CD4-positive, alpha-beta T cell treated with Interferon alpha-2 for 1 hour (primary cell): ENCODE measurements at places on chromosomes 4 and X.
A peak's percentile ranks its signal among the peaks of the same experiment; 100 is the strongest.

DNA sequence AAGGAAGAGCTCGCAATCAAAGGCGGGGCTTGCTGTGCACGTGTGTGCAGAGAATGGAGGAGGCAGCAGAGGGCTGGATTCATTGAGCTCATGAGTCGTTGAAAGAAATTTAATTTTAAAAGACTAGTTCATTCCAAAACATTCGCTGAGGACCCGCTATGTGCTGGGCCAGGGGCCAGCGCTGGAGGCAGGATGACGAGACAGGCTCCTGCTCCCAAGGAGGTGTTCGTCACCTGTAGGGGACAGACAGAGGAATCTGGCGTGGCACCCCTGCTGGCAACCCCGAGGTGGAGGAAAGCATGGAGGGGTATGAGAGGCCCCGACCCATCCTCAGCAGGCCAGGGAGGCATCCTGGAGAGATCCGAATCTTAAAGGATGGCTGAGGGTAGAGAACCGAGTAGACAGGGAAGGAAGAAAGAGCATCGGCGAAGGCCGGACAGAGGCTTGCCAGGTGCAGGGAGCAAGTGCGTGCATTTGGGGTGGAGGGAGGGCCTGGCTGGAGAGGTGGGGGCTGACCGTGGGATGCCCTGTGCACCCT lies 96.4 kb downstream of the CPZ start:
- DNase-seq, result no peak

DNA sequence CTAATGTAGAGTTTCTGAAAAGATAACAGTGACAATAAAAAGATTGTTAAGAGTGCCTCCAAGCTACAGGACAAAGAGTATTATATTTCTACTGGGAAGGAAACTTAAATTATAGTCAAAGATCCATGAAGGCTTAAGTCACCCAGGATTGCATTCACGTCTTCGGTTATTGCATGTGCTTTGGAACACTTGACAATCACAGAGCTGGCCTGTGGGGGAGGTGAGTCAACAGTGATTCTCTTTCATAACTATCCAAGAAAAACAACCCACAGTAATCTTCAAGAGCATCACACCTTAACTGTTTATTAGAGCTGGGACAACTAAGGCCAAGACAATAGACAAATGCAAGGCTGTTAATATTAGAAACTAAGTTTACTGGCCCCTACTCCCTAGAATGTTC lies 40.3 kb downstream of the PDGFC start:
- DNase-seq, result no peak

DNA sequence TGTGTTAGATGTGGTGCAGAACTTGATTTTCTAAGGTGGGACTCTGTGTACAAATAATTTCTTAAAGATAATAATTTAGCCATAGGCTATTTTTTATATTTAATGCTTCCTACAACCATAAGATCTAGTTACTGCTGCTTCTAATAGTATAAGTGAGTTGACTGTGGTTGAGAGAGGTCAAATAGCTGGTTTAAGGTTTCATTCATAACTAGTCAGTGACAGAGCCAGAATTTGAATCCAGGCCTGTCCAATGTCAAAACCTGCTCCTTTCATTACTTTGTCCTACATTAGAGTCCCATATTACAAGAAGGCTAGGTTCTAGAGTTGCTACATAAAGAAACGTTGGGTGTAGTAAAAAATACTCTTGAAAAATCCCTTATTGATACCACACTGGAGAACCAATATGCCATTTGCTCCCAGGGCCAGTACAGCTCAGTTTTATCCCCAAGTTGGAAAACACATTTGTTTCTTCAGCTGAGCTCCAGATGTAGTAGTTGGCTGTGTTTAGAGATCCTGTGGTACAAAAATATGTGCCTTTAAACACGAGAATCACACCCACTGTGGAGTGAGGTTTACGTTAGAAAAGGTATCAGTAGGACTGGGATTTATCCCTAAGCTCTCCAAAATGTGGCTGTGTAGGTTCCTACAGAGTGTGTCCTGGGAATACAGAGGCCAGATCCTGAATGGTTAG lies 84.3 kb downstream of the REPS2 start:
- no peak for DNase-seq

DNA sequence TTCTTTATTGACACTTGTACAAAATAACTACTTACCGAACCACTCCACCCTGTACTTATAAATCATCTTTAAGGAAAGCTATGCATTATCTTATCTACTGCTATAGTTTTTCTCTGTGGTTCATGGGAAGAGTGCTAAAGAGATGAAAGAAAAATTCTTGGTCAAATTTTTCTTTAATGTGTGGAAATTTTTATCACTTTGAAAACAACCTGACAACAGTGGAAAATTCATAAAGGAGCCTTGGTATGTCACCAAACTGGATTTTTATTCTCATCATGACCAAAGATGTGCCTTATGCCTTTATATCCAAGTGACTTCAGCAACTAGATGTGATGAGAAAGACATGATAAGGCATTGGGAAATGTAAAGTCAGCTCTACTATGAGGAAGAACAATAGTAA lies 67.2 kb upstream of the SPP1 start:
- no peak for DNase-seq

GRCh38 chr4:43835869-43836268 lies 612.7 kb downstream of the KCTD8 start:
- DNase-seq, result no peak

DNA sequence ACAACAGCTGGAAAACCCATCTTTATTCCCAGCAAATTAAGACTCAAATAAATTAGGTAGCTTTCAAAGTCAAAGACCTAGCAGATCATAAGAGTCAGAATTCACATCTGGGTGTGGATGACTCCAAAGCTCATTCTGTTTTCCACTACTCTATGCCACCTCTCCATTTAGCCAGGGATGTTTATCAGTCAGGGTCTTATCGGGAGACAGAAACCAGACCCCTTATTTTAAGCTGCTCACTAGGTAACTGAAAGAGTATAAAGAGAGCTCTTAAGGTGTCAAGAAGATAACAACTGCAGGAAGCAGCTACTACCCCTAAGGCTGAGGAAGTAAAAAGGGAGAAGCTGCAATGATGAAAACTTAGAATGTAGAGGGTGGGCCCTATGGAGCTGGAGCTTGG lies 333.7 kb upstream of the KLF3 start:
- DNase-seq, result no peak

DNA sequence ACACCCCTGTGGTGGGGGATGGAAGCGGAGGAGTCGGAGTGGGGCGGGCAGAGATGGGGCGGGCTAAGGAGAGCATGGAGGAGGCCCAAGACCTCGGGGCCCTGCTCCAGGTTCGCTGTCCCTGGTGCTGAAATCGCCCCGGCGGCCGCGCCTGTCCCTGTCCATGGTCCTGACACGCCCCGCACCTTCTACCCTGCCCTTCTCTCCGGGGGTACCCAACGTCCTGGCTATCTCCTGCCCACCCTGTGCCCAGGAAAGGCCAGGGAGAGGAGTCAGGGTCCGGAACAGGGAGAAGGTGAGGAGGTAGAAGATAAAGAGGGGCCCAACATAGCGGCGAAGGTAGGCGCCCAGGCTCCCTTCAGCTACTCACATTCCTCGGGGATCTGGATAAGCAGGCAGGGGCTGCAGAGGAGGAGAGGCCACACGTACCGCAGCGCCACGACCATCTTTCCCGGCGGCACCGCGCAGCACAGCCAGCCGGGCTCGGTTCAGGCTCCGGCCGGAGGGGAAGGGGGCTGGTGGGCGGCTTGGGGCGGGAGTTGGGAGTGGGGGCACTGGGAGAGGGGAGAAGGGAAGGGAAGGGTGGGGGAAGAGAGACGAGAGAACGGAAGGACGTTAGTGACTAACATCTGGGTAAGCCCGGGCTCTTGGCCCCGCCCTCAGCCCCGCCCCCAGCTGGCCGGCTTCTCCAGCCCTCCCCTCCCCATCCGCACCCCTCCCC lies 10.4 kb downstream of the L1CAM start:
- DNase-seq, result peak; percentile 41

- no peak for DNase-seq
Observed at GRCh38 chr4:86233681-86234080, 126.2 kb downstream of the MAPK10 start.

GRCh38 chr4:78940752-78941151 lies 1.5 kb upstream of the PAQR3 start:
- no peak for DNase-seq

DNA sequence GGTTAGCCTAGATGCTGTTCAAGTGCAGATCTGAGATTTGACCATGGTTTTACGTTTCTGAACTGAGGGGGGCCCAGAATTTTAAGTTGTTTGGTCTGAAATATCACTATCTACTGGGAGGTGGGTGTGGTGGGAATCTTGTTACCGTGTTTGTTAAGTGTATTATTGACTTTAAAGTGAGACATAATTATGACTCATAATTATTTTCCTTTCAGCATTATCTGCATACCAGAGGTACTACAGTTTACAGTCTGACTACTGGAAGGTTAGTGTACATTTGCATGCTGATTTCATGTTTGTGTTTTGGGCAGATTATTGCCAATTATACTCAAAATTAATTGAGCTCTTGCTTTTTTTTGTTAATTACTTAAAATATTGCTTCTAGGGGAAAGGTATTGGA lies 101.5 kb downstream of the KDM6A start:
- DNase-seq, result no peak

GRCh38 chr4:18202486-18202885 lies 180.9 kb upstream of the LCORL start:
- no peak for DNase-seq

GRCh38 chrX:129648514-129649267 lies 6.1 kb downstream of the APLN start:
- DNase-seq, result no peak

DNA sequence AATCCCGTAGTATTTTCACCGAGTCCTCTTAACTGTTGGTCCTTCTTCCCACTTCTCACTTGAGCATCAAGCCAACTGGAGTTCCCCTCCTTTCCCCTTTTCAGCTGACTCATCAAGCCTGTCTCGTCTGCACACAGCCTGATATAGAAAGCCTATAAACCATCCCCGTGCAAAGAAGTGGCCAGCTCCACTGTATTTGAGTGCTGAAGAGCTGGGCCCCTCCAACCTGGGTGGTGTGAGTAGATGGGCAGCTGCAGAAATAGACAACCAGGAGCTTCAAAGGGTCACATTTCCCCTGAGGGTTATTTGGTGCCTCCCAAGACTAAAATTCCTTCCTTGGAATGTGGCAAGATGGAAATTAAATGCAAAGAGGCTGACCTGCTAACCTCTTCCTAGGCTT lies 199.7 kb downstream of the HS6ST2 start:
- no peak for DNase-seq

GRCh38 chr4:142850478-142850877 lies 4.4 kb upstream of the INPP4B start:
- DNase-seq, result no peak

DNA sequence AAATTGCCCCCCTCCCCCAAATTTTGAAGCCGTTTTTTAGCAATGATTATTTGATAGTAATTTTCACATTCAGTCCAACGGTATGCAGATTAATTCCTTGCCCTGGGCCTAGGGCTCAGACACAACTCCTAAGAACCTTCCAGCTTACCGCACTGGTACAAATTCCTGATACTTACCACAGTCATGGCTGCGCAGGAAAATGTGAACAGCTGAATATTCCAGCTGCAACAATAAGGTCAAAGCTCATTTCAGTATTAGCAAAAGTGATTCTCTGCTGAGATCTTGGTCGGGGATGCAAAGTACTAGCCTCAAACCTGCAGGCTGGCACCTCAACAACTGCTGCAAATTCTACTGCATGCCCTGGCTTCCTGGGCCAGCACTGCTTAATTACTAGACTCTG lies 3.0 kb downstream of the ATP11C start:
- DNase-seq, result no peak

- DNase-seq, result no peak
Observed at GRCh38 chr4:107970063-107970798, 19.5 kb upstream of the HADH start.

DNA sequence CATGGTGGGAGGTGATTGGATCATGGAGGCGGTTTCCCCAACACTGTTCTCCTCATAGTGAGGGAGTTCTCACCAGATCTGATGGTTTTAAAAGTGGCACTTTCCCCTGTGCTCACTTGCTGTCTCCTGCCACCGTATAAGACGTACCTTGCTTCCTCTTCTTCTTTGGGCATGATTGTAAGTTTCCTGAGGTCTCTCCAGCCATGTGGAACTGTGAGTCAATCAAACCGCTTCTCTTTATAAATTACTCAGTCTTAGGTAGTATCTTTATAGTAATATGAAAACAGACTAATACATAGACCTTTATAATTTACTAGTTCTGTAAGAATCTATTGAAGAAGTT lies 82.5 kb upstream of the PITX2 start:
- no peak for DNase-seq

DNA sequence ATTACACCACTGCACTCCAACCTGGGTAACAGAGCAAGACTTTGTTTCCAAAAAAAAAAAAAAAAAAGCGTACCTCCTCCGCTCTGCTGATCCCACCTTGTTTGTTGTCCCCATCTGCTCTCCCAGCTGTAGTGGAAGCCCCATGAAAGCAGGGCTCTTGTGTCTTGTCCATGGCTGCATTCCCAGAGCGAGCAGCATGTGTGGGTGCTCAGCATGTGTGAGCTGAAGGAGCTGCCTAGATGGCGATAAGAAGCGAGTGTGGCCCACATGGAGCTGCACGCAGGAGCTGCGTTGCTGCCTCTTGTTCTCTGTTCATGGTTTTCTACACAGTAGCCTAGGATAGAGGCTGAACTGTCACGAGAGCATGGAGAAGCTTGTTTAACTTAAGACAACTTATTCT lies 12.4 kb downstream of the NSD2 start:
- no peak for DNase-seq

- DNase-seq, result no peak
Observed at GRCh38 chr4:174401471-174402130, 117.9 kb downstream of the CEP44 start.

- DNase-seq, result no peak
Observed at GRCh38 chr4:155009288-155009687, 199.1 kb upstream of the NPY2R start.

GRCh38 chr4:156100651-156101050 lies 147.0 kb upstream of the CTSO start:
- DNase-seq, result no peak

DNA sequence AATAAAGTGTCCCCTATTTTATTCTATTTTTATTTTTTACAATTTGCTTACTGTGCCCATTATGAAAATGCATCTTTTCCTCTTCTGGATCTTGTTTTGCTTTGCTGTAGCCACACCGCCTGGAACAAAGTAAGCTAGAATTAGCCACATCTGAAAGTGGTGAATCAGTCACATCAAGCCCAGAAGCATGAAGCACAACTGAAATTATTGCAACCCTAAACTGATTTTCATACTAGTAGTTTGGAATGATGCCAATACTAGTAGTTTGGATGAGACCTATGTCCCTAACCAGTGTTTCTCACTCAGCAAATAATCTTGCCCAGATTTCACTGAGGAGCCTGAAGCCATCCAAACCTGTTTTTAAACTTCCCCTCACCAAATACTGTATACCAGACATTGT lies 303.0 kb downstream of the EPHA5 start:
- no peak for DNase-seq

- DNase-seq, result peak; percentile 52
Observed at GRCh38 chr4:15805583-15806517, 27.7 kb downstream of the CD38 start.

DNA sequence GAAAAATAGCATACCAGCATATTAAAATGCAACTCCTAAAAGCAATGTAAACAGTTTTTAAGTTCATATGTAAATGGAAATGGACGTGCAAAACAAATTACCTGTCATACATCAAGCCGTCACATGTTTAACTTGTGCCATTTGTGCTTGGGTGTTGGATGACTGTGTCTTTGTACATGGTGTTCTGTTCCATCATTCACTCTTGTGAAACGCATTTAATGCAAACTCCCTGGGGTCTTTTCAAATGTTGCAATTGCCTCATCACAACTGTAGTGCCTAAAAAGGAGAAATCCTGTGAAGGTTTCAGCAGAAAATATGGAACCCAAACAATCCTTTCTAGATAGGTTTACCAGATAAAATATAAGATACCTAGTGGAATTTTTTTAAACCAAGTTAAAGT lies 52.4 kb downstream of the PHOX2B start:
- no peak for DNase-seq

- DNase-seq, result no peak
Observed at GRCh38 chrX:23792861-23793553, 10.0 kb downstream of the SAT1 start.
